ENCODE measurements at places on chromosomes 5 and 9.

- no peak for DNase-seq
These were observed 44.4 kb upstream of the RICTOR start for GRCh38 chr5:39118638-39119037.

- no peak for DNase-seq
These were observed 6.6 kb upstream of the NFIB start for GRCh38 chr9:14320271-14321181.

DNA sequence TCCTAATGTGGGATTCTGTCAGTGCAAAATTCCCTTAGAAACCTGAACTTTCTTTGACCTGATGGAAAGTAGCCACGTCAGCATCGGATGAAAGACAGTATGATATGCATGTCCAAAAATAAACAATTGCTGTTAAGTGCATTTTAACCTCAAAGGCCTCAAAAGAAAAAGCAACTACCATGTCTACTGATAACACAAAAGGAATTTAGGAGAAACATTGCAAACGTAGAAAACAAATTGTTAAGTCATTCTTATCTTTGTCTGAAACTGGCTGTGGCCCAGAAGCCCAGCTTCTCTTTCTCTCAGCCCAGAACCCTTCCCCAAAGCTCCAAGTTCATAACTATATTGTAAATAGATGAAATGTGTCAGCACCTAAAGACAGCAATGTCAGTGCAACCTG is 11.1 kb upstream of the LHFPL2 start:
- no peak for DNase-seq

DNA sequence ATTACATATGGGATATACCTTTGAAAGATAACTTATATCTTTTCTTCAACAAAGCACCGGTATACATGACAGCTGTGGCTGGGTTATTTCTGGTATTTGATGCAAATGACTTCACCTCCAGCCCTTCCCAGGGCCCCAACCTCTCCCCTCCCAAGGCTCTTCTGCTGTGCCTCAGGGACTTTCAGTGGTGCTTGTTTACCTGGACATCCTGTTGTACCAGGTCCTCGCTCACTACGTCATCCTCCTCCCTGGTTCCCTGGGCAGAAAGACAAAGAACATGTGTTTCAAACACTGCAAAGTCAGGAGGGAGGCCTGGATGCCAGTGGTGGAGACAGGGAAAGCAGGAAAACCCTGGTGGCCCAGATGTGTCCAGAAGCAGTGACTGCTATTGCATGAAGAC is 23.4 kb downstream of the ANXA6 start:
- DNase-seq, result no peak

- no peak for DNase-seq
These were observed 46.7 kb upstream of the MAMDC2 start for GRCh38 chr9:69996967-69997366.

Data from stimulated activated CD4-positive, alpha-beta T cell treated with anti-CD3 and anti-CD28 coated beads, Interleukin-12 subunit alpha, Interleukin-12 subunit beta, amount 100 ng/mL, for 24 hours (primary cell).